ENCODE measurements at places on chromosomes 1 and 21.

DNA sequence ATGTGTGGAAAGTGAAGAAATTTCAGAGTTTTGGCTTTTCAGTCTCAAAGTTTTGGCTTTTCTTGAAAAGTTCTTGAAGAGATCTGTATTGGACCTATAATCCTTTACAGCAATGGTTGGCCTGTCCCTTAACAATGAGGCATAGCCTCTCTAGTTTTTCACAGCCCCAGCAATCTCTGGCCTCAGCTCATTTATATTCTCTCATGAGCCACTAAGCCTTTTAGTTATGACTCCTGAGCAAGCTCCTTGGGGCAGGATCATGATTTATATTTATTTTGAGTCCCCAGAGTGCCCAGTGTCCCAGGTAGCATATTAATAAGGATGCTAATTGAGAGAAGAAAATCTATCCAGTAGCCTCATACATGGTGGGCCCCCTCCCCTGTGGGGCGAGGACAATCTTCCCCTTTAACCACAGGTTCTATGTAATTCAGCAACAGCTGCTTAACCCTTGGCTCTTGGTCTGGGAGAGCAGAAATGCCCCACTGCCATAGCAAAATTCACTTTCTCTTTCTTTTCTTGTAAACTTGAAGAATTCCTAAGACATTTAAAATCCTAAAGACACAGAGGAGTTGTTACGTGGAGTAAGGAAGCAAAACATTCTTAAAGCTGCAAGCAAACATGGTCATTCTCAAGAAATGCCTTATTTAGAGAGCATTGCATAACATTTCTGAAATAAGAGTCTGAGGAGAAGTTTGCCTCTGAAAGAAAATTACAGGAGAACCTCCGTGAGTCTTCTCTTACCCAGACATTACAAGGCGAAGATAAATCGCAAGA, 6.3 kb downstream of the NGF start:
- DNase-seq = no peak

DNA sequence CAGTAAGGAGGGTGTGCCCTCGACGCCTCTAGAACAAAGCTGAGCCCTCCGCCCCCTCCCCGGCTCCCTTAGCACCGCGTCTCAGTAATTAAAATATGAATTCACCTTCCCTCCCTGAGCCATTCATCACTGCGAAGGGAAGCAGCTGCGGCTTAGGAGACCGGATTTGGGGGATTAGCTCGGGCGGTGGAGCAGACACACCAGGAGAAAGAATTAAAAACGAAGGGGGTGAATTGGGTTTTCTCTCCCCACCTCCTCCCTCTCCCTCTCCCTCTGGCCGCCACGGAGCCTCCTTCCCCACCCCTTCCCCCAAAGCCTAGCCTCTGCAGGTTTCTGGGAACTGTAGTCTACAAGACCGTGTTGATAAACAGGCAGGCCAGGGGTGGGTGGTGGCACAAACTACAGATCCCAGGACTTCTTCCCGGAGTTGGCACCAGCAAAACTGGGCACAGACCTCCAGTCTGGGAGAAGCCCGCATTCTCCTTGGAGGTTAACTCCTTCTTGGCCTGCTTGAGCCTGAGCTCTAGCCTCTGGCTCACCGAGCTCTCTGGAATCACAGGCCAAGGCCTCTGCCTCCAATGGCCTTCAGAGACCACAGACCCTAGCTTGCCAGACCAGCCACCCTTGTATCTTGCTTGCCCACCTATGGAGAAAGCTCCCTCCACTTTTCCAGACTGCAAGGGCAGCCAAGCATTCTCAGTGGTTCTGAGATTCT, 10.8 kb downstream of the BLACAT1 start:
- no peak for DNase-seq

DNA sequence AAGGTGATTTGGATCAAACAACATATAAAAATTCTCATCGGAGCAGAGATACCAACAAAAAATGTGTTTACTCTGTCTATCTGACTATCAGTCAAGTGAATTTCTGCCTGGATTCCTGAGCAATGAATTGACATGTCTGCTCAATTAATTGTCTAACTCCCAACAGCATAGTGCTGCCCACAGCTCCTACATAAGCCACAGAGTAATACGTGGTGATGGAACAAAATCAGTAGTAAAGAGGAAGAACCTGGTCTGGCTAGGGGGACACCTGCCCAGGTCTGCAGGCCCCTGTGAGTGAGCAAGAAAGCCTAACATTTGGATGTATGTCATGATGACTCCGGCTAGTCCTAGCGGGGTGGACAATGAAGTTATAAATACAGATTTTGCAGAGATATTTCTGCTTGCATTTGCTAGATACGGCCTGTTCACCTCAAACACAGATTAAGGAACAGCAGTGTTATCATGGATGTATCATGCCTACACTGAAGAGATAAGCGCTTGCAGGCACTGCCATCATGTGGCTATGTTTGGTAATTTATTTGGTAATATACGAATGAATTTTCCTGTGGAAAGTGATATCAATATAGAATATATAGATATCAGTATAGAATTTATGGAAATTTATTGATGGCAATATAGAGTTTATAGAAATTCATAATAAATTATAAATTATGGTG, 69.6 kb upstream of the LRRC8B start:
- DNase-seq = peak; percentile 64

DNA sequence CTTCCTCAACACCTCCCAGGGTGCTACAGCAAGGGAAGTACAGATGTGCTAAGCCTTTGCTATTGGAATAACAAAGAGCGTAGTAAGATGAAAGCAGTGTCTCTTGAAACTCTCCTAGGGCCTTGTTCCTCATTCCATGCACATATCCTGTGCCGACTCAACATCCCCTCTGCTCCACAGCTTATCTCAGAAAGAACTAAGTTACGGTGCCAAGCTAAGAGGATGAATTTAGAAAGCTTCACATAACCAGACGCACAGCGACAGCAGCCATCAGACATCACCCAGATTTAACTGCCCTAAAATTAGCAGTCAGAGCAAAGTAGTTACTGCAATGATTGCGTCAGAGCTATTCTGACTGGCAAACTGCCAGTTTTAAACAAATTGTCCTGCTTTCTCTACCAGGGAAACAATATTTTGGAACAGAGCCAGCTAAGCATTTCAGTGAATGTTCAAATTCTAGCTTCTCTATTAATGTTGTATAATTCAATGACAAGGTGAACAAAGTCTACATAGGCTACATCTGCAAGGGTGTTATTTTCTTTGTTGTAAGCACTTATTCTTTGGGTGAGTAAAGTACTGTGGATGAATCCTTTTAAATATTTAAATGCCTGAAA, 9.5 kb downstream of the SIPA1L2 start:
- peak; percentile 69 for DNase-seq

DNA sequence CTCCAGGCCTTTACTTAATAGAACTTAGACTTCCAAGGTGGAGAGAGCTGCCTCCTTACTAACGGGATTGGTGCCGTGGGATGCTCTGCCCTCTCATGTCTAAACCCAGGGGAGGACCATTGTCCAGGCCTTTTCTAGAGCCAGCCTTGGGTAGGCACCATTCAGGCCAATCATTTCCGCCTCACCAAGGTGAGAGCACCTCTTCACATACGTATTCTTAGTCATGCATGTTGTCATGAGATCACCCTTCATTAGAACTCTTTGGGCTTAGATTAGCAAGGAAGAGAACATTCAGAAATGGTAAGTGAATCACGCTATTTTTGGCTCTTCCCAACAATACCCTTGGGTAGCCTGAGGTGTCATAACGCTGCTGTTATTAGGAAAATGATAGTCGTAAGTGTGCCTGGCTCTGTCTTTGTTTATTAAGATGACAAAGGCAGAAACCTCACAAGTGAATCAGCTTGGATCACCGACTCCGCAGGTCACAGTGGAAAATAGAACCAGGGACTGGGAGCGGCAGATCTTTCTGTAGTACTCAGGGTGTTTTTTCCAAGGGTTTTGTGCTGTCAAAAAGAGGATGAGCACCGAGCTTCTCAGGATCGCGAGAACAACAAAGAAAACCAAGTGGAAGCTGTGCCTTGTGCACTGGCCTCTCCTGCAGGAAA, 55.0 kb downstream of the HUNK start:
- no peak for DNase-seq

DNA sequence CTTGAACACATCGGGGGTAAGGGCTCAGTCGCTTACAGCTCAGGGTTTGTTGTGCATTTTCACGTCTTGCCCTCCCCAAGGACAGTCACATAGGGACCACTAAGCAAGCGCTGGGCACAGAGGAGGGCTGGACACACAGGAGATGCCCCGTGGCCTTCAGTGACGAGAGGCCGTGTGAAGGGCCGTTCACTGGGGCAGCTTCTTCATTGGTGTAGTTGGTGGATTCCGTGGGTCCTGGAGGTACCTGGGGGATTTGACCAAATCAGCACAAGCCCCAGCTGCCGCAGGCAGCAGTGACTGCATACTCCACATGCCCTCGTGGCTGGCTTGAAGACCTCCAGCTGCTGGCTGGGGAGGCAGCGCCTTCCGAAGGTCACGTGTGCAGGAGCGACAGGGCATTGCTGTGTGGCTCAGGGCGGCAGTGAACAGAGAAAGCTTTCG, 100.8 kb upstream of the C1orf174 start:
- no peak for DNase-seq

DNA sequence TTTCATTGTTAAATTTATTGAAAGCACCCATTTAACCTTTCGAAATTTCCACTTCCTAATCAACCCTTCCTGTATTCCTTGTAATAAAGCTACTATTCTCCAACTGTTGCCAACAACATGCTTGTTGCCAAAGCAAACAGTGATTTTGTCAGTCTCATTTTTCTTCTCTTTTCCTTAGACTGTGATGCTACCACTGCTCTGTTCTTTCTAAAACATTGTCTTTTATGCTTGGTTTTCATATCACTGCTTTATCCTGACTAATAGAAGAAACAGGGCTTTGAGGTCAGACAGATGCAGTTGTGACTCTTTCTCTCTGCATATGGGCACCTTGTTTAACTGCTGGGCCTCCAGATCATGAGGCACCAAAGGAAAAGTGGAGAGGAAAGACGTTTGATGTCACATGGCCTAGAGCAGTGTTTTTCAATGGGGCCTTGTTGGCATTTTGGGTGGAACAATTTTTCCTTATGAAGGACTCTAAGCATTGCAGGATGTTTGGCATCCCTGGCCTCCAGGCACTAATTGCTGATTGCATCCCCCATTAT, 56.1 kb downstream of the HMCN1 start:
- no peak for DNase-seq

GRCh38 chr21:34880401-34880800, 168.7 kb downstream of the RUNX1 start:
- DNase-seq = no peak

- no peak for DNase-seq
These were observed 1.5 kb downstream of the CACNA1E start for GRCh38 chr1:181484821-181485220.

DNA sequence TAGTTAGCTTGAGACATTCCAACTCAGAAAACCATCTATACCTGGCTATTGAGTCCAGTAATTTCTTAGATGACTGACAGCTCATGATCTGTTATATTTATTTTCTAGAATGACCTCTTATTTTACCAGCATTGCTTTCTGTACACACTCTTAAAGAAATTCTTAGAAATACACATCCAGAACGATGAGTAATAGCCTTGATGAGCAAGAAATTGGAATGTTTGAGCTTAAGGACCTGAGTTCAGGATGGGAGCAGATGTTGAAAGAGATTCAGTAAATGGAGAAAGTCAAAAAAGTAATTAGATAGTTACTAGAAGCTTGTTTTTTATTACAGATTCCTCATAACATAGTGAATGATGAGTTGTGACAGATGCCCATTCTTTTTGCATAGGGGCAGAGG, 11.7 kb downstream of the PYHIN1 start:
- DNase-seq = peak; percentile 71

DNA sequence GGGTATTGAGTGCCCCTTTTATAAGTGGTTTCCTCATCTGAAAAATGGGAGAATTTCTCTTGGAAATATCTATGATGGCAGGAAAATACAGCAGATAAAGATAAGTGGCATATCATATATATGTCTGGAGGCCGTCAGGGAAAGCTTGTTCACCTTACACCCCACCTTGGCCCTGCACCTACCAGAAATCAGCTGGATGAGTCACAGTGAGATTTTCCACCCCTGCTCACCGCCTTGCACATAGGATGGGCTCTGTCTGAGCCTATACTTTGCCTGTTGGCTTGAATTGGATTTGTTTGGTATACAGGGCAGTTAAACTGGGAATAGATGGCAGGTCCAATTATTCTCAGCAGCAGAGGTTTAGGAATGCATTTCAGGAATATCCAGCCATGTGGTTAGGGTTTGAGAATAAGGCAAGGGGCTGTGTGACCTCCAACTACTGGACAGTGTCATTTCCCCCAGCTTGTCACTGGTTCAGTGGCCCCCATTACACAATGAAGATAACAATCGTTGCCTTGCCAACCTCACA, at the start of gene SPATA21:
SPATA21 (minus strand) TSS at position 479 of the 529 bp plus-strand sequence. CDS start 6,053 bp downstream, outside the sequence.
- peak; percentile 30 for DNase-seq

DNA sequence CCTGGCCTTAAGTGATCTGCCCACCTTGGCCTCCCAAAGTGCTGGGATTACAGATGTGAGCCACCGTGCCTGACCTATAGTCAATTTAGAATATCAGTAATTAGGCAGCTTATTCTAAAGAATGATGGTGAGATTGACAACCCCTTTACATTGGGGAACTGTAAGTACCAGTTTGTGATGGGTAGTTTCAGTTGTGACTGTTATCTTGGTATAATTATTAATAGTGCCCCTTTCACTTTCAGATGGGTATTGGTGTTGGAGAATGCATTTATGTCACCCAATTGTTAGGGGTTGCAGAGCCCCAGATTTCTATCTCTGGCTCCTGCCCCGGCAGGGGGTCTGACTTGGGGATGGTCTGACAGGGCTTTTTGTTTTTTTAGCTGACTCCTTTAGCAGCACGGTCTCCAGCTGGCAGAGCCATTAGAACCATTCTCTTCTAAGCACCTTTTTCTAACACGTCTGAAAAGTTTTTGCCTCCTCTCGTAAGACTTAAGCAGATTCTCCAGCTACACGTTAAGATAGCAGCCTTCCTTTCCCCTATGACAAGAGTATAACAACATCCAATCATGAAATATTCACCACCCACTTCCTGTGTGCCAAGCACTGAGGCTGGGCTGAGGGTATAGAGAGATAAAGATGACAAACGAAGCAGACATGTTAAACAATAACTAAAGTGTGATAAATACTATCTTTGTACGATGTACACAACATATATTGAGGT, 157.8 kb downstream of the SDCCAG8 start:
- no peak for DNase-seq

DNA sequence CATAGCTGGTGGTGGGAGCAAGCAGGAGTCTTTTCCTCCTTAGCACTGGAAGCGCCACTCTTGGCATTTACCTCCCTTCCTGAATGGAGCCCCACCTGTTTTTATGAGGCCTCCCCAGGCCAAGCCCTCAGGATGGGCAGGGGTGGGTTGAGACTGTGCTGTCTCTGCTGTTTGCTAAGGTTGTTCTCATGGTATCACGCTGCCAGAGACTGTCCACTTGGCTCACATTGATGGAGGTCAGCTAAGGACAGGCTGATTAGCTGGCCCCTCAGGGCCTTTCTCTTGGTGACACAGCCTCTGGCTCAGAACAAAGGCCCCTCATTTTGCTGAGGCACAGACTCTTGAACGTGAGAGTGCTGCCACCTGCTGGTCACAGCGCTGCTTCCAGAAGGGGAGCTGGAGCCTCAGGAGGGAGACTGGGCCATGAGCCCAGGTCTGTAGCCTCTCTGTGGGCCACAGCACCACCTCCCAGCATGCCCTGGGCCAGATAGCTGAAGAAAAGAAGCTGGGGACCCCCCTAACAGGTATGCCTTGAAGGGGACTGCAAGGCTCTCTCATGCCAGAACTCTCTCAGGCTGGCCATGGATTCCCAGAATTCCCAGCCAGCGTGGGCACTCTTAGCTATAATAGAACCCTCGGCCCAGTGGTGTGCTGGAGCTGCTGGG, 85.6 kb downstream of the CD58 start:
- DNase-seq = peak; percentile 63

All from bronchial epithelial cell (primary cell).